ENCODE measurements at places on chromosomes 7 and 10.

- DNase-seq = no peak
Measured at GRCh38 chr7:19463581-19463980, 245.3 kb downstream of the POLR1F start.

DNA sequence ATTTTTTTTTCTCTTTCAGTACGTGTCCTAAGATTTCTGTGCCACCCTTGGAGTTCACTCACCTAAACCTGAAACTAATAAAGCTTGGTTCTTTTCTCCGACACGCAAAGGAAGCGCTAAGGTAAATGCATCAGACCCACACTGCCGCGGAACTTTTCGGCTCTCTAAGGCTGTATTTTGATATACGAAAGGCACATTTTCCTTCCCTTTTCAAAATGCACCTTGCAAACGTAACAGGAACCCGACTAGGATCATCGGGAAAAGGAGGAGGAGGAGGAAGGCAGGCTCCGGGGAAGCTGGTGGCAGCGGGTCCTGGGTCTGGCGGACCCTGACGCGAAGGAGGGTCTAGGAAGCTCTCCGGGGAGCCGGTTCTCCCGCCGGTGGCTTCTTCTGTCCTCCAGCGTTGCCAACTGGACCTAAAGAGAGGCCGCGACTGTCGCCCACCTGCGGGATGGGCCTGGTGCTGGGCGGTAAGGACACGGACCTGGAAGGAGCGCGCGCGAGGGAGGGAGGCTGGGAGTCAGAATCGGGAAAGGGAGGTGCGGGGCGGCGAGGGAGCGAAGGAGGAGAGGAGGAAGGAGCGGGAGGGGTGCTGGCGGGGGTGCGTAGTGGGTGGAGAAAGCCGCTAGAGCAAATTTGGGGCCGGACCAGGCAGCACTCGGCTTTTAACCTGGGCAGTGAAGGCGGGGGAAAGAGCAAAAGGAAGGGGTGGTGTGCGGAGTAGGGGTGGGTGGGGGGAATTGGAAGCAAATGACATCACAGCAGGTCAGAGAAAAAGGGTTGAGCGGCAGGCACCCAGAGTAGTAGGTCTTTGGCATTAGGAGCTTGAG lies at the start of gene CFTR:
Gene CFTR, plus strand, starts transcription at position 801 of the 830 bp plus-strand sequence. CDS start 70 bp downstream, outside the sequence.
- DNase-seq = no peak

DNA sequence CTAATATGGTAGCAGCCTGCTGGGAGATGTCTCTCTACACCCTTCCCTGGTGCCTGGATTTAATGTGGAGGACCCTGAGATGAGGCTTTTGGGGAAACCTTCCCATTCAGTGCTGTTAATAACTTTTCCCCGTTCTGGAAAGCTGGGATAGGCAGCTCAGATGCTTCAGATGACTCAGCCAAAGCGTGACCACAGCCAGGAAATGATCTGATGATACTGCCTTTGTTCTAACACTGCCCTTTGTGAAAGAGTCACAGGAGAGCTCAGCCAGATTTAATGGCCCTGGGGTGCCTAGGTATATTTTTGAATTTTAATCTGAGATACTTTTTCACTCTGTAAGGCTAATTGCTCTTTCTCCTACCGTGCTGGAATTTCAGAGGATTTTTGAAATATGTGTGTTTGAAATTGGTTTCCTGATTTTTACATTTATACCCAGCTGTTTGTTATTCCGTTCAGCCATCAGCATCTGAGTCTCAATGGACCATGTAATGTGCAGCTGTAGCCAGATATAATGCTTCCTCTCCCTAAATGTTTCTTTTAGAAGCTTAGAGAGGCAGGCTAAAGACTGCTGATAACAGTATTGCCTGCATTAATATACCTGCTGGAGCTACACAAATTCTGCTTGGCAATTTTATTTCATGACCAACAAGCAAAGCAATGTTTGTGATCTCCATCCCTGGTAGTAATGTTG lies 17.8 kb downstream of the CELF2 start:
- no peak for DNase-seq

- no peak for DNase-seq
Measured at GRCh38 chr7:111101856-111102646, 11.1 kb downstream of the LRRN3 start.

DNA sequence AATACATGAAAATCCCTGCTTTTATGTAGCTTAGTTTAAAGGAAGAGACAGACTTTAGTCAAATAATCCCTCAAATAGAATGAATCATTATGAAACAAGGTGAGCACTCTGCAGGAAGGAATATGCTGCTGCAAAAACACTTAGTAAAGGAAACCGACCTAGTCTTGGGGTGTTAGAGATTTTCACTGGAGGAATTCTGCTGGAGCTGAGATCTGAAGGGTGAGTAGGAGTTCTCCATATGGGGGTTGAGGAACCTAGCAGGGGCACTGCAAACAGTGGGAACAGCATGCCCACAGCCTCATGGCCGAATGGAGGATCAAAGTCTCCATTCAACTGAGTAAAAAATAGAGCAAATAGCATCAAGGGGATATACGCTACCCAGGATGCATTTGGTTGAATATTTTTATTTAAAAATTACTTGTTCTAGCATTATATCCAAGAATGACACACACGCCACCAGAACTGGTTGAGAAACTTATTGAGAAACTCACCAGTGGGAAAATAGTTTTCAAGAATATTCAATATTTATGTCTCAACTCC lies 3.5 kb downstream of the ITIH2 start:
- no peak for DNase-seq

DNA sequence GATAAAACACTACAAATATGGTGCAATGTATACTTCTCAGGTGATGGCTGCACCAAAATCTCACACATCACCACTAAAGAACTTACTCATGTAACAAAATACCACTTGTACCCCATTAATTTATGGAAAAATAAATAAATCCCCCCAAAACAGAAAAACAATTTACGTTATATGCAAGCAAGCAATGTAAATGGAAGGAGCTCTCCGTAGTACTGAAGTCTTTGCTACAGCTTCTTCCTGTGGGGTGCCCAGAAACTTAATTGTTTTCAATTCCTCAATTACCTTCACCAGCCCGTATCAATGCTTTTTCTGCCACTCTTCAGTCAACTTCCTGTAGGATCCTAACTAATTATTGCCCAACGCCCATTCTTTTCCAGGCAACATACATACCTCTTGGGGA lies 138.1 kb downstream of the RELN start:
- DNase-seq = no peak

DNA sequence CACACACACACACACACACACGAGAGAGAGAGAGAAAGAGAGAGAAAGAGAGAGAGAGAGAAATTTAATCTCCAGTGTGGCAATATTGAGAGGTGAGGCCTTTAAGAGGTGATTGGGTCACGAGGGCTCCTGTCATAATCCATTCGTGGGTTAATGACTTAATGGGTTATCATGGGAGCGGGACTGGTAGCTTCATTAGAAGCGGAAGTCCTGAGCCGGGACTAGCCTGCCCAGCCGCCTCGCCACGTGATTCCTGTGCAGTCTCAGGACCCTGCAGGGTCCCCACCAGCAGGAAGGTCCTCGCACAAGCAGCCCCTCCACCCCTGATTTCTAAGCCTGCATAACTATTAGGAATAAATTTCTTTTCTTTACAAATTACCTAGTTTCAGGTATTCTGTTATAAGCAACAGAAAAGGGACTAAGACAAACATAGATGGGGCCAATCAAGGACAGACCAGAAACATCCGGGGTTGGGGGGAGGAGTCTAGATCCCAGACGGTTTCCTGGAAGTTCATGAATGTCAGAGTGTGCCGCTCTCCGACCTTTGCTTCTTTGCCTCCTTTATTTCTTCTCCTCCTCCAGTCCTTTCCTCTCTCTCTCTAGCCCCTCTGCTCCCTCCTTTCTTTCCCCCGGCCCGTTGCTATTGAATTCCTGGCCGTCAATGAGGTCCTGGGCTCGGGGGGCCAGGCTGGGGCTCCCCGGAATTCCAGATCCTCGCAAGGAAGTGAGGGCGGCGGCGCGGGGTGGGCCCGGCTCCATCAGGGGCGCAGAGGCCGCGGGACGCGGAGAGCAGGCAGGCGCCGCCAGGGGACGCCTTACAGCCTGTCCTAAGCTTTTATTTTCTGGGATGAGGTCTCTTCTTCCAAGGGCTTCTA lies 146.8 kb downstream of the CYP26A1 start:
- DNase-seq = no peak

- no peak for DNase-seq
Measured at GRCh38 chr10:120131183-120131582, 238.7 kb downstream of the SEC23IP start.

- DNase-seq = no peak
Measured at GRCh38 chr7:79512261-79512660, 58.8 kb upstream of the MAGI2 start.

- no peak for DNase-seq
Measured at GRCh38 chr10:15069230-15069629, 19.3 kb downstream of the ACBD7 start.

DNA sequence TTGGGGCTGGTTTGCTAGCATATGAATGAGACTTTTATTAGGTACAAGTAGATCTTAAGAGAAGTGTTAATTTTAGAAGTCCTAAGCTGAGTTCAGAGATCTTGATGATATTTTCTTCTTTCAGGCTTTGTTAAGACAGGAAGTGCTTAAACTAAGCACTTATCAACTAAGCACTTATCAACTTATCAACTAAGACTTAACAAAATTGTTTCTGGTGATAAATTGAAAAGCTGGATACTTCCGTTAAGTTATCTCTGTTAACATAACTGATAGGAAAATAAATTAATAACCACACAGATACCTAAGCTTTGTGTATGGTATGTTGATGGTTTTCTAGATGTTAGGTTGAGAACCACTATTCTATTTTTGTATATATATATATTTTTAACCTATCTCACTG lies 113.7 kb downstream of the PHTF2 start:
- no peak for DNase-seq

- DNase-seq = peak; percentile 13
Measured at GRCh38 chr7:38215735-38216670, 38.0 kb downstream of the STARD3NL start.

DNA sequence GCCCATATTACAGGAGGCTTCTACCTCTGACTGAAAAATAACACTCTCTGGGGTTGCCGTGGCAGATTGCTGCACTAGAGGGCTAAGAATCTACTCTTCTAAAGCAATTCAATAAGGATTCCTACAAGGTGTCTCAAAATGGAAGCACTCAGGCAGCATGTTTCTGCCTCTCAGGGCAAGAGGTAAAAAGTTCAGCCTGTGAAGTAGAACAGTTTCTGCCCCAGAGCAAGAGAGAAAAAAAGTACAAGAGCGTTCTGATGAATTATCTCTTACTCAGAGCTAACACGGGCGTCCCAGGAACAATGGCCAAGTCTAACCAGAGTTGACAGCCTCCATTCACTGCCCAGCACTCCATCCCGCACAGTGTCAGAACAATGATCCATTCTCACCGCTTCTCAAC lies 71.3 kb upstream of the TES start:
- no peak for DNase-seq

DNA sequence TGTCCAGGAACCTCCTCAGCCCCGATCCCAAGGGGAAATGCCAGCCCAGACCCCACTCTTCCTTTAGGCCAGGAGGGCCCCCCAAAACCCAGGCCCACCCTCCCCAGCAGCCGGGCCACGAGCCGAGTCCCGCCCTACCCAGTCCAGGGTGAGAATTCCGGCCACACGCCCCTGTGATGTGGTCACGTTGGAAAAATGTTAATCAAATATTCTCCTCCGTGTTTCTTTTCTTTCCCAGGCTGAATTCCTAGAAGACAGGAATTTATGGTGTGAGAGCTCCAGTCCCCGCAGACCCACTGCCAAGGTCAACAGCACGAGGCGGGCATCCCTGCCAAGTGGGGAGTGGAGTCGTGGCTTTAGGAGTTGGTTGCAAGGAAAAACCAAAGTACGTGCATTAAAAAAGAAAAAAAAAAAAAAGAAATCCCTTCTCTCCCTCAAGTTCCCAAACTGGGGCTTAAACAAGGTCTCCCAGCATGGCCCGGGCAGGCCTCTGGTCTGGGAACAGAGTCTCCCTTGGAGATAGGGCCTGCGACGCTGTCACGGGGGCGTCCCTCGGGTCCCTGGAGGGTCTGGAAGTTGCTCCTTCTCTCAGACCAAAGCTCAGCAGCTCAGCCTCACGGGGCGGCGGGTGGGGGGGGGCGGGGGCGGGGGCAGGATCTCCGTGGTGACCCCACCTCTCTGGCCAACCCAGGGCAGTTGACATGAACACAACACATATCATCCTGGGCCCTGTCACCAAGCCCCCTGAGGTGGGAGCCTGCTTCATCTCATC lies 28.1 kb upstream of the ELN start:
- no peak for DNase-seq

GRCh38 chr7:157874208-157874816 lies 537.5 kb downstream of the DNAJB6 start:
- no peak for DNase-seq

DNA sequence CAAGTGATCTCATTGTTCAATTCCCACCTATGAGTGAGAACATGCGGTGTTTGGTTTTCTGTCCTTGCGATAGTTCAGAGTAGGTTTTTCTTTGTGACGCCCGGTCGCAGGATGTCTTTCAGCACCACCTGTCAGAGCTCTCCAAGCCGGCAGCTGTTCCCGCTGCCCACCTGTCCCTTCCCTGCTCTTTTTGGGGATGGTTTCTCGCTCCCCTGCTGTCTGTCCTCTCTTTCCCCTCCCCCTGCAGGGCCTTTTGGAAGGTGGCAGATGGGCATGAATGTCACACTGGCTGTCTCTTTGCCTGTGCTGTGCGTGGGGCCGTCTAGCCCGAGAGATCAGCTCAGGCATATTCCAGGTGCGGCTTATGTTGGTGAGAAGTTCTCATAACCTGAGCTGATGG lies 137.0 kb downstream of the GRK5 start:
- DNase-seq = no peak

- no peak for DNase-seq
Measured at GRCh38 chr10:114404171-114405010, at the start of gene AFAP1L2. Gene AFAP1L2, minus strand, starts transcription at chr10:114404502. Its CDS starts 47 bp downstream, at chr10:114404455.

DNA sequence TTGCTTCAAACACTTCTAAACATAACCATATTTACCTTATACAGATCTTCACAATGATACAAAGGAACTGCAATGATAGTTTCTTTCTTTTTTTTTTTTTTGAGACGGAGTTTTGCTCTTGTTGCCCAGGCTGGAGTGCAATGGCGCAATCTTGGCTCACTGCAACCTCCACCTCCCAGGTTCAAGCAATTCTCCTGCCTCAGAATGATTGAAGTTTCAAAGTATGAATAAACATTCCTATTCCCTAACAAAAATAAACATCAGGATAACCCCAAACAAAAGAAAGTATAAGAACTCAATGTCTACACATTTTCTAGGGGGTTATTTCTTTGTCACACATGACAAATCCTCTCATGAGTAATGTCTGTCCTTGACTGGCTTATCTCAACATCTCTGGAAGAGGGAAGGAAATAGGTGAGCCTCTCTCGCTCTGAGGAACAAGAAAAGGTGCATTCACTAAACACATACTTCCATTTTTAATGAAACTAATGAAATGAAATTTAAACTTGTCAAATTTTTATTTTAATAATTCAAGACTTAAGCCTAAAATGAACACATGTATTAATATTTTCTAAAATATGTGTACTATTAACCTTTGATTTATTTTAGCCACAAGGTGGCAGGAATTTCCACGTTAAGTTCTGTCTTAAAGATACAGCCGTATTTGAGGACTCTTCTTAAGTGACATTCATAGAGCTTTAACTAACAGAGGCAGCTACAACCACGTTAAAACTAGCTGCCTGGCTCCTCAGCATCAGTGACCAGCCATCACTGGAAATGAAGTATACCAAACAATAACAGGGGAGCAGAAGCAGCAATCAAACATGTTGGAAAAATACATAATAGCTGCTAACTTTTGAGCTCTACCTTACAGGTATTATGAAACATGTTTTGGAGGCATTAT lies 58.3 kb downstream of the MALSU1 start:
- no peak for DNase-seq

- DNase-seq = no peak
Measured at GRCh38 chr7:80611779-80612178, 26.7 kb upstream of the CD36 start.

GRCh38 chr7:102888561-102889233 lies 24.1 kb upstream of the LRRC17 start:
- no peak for DNase-seq

All from activated naive CD4-positive, alpha-beta T cell (primary cell).